ENCODE measurements at places on chromosomes 1 and 21.

DNA sequence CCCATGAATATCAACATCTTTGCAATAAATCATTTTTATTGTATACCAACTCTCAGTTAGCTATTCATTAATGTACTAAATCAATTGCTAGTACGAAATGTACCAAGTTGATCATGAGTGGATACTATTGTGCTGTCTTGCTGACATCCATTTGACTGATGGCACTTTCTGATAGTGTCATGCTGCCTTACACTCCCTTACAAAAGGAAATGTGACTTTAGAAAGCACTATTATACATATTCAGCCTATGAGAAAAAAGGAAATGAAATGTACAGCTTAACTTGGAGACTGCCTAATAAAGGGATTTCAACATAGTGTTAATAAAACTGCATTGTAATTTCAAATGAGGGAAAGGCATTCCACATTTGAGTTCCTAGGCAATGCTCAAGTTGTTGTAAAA, 52.2 kb downstream of the PLA2G4A start:
- no peak for DNase-seq

DNA sequence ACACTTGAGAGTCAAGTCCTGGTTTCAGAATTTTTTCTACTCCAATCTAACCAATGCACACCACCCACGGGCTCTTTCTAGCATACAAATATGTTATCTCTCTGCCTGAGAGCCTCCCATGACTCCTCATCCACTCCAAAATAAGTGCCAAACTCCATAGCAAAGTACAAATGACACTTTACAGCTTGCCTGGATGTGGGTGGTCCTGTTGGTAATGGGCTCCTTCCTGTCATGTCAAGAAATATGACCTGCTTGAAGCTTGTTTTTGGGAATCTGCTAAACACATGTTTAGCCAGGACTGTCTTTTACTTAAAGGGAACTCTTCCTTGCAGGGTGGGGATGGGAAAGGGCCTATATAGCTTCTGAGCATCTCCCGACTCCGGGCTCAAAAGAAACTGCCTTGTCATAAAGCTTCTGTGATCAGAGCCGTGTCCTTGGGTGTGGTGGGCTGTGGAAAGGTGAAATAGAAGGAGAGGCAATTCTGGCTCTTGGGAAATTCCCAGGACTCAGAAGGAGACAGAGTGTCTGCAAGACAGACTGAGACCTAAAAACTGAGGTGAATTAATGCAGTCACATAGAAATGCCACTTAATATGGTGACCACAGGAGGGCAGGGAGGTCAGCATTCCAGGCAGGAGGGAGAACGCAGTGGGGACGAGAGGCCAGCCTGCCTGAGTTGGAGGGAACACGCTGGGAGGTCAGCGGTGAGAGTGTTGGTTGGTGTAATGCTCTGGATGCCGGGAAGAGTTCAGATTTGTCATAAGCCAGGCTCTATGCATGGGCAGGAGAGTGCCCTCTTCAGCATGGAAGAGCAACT, 6.1 kb upstream of the IGFN1 start:
- peak; percentile 80 for DNase-seq

DNA sequence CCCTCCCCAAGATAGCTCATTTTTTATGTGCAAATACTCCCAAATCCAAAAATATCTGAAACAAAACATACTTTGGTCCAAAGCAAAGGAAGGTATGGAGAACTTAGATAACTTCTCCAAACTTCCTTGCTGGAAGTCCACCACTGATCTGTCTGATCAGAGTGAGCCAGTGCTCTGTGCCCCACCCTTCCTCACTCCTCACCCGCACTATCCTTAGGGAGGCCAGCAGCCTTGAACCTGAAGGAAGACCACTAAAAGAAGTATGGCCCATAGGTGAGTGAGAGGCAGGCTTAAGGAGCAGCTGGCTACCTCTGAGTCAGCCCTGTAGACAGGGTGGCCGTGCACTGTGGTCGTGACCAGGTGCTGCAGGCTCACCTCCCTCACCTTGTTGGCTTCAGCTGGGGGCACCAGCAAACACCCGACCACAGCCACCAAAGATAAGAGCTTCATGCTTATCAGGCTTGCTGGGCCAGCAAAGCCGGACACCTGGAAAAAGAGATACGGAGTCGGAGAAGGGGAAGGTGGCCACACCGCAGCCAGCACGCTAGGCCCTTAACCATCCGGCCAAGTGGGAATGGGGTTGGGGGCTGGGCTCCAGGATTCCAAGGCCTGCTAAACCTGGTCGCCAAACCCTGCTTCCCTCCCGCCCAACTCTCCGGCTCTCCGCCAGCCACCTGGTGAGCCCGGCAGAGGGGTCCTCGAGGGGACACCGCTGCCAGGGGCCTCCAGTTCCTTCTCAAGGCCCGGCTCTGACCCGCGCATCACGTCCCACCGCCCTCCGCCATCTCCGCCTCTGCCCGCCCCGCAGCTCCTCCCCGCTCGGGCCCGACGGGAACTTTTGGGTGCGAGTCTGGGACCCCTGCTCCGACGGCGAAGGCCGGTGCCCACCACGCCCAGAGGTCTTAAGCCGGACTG, 543 bp downstream of the TMEM9 start:
- DNase-seq: no peak

GRCh38 chr1:70079546-70079945, 125.8 kb downstream of the LRRC40 start:
- DNase-seq: no peak

GRCh38 chr1:64050601-64051000, 152.8 kb upstream of the UBE2U start:
- DNase-seq: no peak

- no peak for DNase-seq
Measured at GRCh38 chr1:225434046-225434445, 6.2 kb upstream of the LBR start.

DNA sequence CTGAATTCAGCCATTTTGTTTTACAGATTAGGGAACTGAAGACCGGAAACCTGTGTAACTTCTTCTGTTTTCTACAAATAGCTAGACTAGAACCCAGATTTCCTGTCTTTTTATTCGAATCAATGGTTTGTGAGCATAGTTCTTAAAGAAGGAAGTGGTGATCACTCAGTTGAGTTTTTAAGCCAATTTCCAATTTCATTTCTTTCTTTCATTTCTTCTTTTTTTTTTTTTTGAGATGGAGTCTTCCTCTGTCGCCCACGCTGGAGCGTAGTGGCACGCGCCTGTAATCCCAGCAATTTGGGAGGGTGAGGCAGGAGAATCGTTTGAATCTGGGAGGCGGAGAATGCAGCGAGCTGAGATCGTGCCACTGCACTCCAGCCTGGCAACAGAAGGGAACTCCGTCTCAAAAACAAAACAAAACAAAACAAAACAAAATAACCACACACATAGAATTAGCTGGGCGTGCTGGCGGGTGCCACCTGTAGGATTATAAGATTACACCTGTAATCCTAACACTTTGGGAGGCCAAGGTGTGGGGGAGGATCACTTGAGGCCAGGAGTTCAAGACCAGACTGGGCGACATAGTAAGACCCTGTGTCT, 3.0 kb upstream of the MDM4 start:
- DNase-seq: no peak

DNA sequence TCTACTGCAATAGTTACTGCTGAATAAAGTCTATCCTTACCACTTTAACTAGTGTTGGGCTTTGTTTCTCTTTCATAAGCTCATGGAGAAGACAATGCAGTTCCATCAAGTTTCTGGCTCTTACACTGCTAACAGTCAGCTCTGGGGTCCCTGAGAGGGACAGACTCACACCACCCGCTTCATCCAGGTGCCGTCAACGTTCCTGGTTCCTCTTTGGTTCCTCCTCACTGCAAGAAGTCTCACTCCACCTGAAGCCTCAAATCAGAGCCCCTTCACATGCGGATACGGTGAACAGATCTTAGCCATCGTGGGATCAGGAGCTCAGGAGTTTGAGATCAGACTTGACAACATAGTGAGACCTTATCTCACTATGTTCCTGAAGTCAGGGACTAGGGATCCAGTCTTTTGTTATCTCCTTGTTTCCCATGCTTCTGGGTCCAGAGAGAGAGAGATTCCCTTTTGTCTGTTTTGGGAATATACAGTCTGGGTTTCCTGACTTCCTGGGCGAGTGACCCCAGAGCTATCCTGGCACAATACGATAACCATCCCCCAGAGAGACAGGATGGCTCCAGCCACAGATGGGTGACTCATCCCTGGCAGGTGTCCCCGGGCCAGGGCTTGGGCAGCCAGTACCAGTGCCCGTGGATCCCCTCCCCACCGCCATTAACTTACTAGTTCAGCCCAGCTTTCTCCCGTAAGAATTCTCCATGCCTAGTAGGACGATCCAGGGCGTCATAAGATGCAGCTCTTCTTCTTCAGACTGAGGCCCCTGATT, 14.3 kb upstream of the PCP4 start:
- no peak for DNase-seq

DNA sequence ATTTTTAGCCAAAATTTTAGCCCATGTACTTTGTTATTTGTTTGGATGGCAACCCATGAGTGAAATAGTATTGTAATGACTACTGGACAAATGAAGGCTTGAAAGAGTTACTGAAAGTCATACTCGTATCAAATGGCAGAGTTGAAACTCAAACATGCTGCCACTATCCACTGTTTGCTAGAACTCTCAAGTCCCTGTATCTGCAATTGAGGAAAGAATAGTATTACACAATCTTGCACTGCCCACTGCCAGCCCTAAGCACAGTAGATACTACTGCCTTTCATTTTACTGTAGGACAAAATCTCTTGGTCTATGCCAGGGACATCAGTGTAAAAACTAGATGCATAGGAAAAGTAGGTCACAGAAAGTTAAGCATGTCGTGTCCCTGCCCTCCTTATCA, 581.1 kb upstream of the PLXNA2 start:
- DNase-seq: no peak

All from stromal cell of bone marrow (primary cell).